ENCODE measurements at places on chromosomes 3 and 15.

GRCh38 chr15:65006876-65007275, 17.2 kb upstream of the SPG21 start:
- no peak for DNase-seq

- DNase-seq, result no peak
Measured at GRCh38 chr3:100090669-100091005, 23.7 kb downstream of the FILIP1L start.

DNA sequence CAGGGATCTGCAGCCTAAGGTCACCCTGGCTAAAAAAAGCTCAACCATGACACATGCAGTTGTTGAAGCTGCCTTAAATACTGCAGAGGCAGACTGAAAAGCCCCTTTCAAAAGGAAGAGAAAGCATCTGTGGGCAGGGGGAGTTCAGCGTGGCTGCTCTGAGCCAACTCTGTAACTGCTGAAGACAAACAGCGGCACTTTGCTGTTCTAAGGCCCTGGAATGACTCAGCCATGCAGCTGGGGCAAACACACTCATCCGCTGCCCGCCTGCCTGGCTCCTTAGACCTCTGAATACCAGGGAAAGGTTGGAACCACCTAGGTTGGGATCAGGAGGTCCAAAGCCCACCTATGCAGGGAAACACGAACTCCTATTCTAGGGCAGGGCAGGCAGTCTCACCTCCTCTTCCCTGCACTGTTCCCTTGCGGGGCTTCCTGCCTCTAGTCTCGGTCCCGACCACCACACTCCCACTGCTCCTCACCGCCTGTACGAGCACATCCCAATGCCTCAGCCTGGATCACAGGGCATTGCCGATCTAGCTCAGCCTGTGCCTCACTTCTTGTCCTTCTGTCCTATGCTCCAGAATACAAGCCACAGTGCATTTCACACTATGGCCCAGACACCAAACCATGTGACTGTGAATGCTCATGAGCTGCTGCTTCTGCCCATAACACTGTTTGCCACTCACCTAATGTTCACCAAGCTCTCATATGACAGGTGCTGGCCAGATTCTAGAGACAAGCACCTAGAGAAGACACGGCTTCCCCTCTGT, 6.6 kb upstream of the MUSTN1 start:
- peak; percentile 30 for DNase-seq

DNA sequence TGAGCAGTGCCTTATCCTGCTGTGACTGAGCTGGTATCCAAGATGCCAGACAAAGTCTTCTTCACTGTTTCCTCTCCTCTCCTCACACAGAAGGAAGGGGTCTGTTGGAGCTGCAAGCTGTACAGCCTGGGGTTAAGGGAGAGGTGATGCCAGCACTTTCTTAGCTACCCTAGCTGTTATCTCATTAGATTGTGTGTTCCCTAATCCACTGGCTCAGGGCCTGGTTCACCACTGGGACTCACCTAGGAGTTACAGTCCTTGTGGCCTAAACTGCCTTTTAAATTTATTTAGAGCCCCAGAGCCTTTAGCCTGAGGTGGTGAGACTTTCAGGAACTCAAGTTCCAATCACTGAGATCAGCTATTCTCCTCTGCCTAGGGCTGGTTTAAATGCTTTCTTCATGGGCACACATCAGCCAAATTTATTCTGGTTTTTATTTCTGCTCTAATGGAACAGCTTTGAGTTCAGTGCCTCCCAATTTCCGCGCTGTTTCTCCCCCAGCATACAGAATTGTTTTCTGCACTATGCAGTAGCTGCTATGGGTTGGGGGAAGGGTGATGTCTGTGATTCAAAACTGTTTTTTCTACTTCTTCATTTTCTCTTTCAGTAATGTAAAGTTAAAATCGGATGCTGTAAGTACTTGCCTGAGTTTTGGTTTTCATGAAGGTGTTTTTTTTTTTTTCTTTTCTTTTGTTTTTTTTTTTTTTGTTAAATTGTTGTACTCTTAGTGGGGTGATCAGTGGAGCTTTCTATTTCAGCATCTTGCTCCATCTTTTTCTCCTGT, 198.8 kb downstream of the DOCK3 start:
- no peak for DNase-seq

GRCh38 chr15:34084086-34084485, 17.6 kb downstream of the EMC7 start:
- peak; percentile 90 for DNase-seq

- DNase-seq, result peak; percentile 92
Measured at GRCh38 chr3:20648294-20648693, 462.3 kb upstream of the SGO1 start.

- DNase-seq, result no peak
Measured at GRCh38 chr3:120489421-120489820, 38.6 kb upstream of the FSTL1 start.
